ENCODE measurements at places on chromosomes 7 and 10.

- no peak for DNase-seq
These were observed 33.8 kb upstream of the SMKR1 start for GRCh38 chr7:129468547-129468946.

GRCh38 chr10:75238182-75239095 lies 2.7 kb upstream of the COMTD1 start:
- DNase-seq: no peak

- DNase-seq: no peak
These were observed 847 bp upstream of the SCIN start for GRCh38 chr7:12569673-12570072.

- DNase-seq: peak; percentile 52
These were observed 29.8 kb downstream of the MTURN start for GRCh38 chr7:30164567-30164966.

DNA sequence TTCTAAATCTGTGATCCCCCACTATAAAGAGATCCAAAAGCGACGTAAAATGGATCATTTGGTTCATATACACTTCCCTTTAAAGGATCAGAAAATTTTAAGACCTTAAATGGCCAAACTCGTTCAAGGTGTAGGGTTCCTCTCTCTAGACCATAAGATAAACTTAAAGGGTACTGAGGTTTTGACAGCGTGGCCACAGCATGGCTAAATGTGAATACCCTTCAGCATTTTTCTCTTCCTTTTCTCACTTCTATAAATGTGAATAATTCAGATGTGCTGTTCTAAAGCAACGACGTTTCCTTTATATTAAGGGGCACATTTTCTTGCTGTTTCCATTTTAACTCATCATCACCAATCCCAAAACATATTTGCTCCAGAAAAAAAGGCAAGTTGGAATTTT lies 5.2 kb downstream of the ZCWPW1 start:
- no peak for DNase-seq

DNA sequence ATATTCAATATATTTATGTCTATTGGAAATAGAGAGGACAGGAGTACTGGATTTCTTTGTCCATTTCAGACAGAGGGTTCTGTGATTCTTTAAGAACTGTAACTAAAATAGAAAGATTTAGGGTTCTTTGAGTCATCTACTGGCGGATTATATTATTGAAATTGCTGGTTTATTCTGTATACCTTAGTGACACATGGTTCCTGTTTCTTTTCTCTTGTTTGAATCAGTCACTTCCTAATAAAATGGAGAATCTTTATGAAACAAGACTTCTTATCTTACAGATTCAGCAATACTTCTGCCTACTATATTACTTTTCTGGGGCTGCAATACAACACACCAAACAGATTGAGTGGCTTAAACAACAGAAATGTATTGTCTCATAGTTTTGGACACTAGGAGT lies 20.8 kb upstream of the ZNF800 start:
- no peak for DNase-seq
